ENCODE measurements at places on chromosomes 11 and 22.

GRCh38 chr22:48153726-48154125 is 1391.3 kb downstream of the TBC1D22A start:
- no peak for DNase-seq

DNA sequence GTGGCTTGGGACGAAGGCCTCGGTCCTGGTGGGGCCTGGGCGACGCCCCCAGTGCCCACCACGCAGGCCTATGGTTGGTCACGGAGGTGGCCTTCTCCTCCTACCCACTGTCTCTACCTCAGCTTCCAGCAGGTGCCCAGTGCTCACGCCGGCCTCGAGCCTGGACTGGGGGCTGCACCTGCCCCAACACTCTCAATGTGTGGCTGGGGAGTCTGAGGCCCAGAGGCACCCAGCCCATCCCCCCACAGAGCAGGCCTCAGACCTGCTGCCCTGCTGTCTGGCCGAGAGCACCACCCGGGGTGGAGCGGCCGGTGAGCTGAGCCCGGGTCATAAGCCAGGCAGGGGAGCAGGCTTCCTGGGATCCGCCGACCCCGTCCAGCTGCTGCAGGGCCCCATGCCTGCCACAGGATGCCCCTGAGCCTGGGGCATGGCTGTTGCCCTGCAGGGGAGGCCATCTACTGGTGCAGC is 28.6 kb upstream of the MUC5AC start:
- DNase-seq = no peak

- DNase-seq = no peak
Measured at GRCh38 chr11:96061069-96061468, 137.2 kb upstream of the MTMR2 start.

- no peak for DNase-seq
Measured at GRCh38 chr11:132898676-132899075, 633.6 kb downstream of the OPCML start.

DNA sequence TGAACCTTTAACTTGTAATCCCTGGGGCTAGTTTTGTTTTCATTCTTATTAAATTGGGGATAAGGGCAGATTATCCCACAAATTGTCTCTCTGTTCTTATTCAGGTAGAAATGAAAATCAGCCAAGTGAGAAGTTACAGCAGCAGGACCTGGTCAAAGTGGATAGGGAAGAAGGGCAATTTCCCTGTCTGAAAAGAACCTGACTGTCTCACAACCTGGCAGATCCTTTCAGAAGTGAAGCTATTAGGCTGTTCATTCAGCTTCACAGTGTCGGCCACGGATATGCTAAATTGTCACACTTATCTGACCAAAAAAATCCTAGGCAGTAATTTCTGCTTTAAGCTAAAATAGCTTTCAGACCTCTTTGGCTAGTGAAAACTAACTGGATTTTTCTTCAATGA is 712.6 kb upstream of the ANO5 start:
- no peak for DNase-seq

Measured in activated CD4-positive, alpha-beta T cell treated with anti-CD3 and anti-CD28 coated beads for 4 hours (primary cell).